CD4-positive, alpha-beta T cell (primary cell): ENCODE measurements at places on chromosomes 12 and 14.
A peak's percentile ranks its signal among the peaks of the same experiment; 100 is the strongest.

DNA sequence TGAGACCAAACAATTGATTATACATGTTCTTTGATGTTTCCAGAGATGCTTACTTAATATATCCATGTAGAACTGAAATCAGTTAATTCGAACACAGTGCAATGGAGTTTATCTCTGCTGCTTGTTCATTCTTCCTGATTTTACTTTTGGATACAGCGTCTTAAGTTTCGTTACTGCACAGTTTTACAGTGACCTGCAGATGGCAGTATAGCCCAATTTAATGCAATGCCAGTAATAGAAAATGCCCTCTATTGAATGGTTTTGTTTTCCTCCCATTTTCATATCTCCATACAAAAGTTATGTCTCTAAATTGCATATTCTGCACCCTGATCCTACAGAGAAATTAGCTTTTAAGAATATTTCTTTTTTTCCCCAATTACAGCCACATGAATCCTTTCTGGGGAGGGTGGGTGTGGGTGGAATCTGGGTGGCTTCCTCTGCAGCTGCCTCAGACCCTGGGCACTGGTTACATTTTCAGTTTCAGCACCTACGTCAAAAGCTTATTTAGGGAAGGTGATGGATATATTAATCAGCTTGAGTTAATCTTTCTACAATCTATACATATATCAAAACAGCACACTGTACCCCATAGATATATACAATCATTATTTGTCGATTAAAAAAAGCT, 101.1 kb upstream of the DCD start:
- peak; percentile 9 for DNase-seq

GRCh38 chr14:45698462-45699134, 445.6 kb upstream of the MIS18BP1 start:
- DNase-seq, result no peak

GRCh38 chr14:105173901-105174894, 5.6 kb upstream of the JAG2 start:
- DNase-seq, result peak; percentile 67

DNA sequence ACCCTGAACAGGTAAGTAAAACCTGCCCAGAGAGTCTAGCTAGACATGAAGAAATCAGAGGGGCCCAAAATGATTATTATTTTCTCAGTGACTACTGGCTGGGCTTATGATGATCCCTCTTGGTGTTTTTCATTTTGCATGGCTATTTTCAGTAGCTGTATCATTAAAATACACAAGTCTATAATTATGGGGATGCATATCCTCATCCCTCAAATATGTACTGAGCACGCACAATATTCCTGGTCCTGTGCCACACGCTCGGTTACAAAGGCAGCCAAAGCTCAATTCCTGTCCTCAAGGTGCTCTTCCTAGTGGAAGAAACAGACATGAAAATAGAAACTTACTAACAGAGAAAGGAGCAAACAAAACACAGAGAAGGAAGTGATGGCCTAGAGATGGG, 180.0 kb downstream of the DAD1 start:
- DNase-seq, result no peak

DNA sequence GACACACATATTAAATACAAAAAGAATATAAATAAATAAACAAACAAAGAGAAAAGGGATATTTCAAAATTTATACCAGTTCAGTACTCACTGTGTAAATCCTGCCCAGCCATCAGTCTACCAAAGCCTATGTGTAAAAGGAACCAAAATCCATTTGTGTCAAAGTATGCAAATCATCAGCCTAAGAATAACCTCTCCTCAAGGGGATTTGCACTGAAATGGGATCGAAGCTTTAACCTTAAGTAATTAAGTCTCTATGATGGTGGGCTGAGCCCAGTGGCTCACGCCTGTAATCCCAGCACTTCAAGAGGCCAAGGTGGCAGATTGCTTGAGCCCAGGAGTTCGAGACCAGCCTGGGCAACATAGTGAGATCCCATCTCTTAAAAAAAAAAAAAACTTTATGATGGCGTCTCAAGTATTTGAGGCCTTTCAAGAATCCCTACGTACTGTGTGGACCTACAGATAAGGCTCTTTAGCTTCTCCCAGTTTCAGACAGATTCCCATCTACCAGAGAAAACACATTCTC, 57.8 kb upstream of the METAP2 start:
- no peak for DNase-seq

DNA sequence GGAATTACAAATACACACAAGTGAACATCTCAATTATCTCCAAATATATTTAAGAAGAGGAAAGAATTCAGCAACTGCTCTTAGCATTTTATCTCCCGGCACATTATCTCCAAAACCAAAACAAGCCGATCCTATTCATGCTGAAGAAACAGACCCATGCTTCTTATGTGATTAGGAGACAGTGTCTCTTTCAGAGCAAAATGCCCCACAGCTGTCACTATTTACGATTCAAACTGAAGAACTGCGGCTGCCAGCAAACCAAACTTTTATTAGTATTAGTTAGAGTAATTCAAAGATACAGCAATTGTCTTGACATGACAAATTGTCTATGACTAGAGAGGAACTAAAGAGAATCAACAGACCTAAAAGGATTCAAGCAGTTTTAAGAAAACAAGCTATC, 79.4 kb downstream of the SETD3 start:
- no peak for DNase-seq

DNA sequence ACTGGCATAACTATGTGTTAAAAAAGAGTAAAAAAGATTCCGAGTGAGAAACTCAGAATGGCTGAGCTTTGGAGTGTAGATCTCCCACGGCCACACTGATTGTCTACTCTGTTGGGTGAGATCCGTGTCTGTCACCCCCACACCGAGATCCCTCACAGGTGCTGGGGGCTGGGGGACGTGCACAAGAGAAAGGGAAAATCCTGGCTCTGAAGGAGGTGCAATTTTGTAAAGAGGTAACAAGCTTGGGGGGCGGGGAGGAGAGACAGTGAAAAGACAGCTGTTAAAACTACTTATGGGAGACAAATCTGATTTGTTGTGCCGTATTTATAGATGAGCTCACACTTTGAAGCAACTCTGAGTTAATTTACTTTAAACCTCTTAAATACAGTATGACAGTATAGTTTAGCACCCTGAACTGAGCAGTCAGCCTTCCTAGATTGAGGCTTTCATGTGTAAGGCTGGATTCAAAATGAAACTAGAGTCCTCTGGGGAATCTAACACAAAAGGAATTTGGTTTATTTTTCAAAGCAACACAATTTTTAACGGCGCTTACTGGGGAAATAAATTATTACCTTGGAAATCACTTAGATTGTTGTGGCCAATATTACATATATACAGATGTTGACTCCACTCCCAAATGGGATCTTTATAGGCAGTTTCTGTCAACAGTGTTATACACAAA, 167.4 kb upstream of the RGS6 start:
- no peak for DNase-seq
